HepG2 (cell line): ENCODE measurements at places on chromosomes 12 and 14. TPM values are rescaled to one million over a fixed set of nuclear protein-coding genes. Genes with fewer than 3 reads are reported as not detected.

DNA sequence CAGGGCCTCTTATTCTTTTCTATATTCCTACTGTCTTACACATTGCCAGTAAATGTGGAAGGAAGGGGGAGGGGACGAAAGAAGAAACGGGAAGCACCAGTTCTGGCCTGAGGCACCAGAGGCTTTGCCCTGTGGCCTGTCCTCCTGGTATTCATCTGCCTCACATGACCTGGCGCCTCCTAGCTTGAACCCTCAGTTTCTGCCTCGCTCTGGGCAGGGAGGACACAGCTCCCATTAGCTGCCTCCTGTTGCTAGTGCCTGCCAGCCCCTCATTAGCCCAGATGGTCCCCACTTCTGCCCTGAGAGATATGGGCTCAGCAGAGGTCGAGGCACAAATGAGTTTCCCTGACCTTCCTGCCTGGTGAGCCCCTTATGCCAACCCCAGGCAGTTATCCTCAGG is 3.0 kb upstream of the PLEKHG6 start:
- no peaks in the 10 kb centered on the region for H3K36me3 ChIP-seq
- H3K27ac ChIP-seq = no peak overlapping the region
- H3K27me3 ChIP-seq = no peaks in the 10 kb centered on the region
- peaks cover 63% of the 10 kb centered on the region for H3K4me1 ChIP-seq
- no peak for DNase-seq

DNA sequence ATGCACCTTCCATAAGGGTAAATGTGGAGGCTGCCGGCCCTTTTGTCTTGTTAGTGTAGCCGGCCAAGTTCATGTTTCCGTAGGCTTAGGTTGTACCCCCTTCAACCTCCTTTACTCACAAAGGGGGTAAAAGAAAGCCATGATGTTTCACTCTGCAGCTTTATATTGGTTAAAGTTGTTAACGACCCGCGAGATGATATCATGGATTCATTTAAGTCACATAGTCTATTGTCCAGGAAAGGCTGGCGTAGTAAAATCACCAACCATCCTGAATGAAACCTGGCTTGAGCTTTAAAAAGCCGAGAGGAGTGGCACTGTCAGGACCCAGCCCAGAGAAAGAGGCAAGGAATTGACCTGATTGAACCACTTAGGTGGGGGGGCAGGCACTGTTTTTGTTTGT is 1.3 kb downstream of the UNG start:
- H3K27me3 ChIP-seq = no peaks in the 10 kb centered on the region
- H3K4me1 ChIP-seq = peaks cover 41% of the 10 kb centered on the region
- H3K27ac ChIP-seq = peak overlapping the region; percentile 91

- peaks cover 47% of the 10 kb centered on the region for H3K4me1 ChIP-seq
- H3K4me3 ChIP-seq = no peak overlapping the region
- H3K36me3 ChIP-seq = no peaks in the 10 kb centered on the region
- no peak overlapping the region for H3K27ac ChIP-seq
Observed at GRCh38 chr14:101217080-101217463, 313.6 kb upstream of the RTL1 start.

The IFT43 gene
- total RNA-seq = 0.15 TPM in 1 of 2 replicates, not detected in the other

DNA sequence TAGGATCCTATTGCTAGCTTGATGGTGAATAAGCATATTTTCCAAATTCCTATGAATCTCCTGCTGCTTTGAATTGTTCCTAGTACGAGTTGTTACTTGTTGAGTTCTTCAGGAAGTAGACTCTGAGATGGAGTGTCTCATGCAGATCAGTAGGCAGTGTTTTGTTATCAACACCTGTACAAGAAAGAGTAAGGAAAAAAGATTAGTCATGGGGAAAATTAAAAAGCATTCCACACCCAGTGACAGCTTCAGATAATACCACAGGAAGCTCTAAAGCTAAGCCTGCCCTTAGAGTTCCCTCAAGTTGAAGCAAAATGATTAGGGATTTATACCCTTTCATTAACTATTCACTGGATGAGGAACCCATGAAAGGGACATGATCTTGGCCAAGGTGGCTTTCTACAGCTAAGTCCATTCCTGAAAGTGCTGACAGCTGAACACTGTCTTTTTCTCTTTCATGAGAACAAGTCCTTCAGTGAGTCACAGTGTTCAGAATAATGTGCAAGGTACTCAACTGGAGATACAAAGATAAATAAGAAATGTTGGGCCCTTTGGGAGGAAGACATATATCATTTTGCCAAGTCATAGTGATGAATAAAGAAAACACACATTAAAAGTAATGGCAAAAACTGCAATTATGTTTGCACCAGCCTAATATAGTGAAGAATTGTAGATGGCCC is 49.1 kb downstream of the CCER1 start:
- H3K4me1 ChIP-seq = no peaks in the 10 kb centered on the region
- H3K27me3 ChIP-seq = no peaks in the 10 kb centered on the region
- H3K27ac ChIP-seq = no peak overlapping the region
